Occipital lobe (tissue), 3 donors: ENCODE measurements at places on chromosomes 6 and 20. TPM values are rescaled to one million over a fixed set of nuclear protein-coding genes. Genes with fewer than 3 reads are reported as not detected.

- no peak for DNase-seq
These were observed 165.4 kb downstream of the CD83 start for GRCh38 chr6:14282854-14283505.

The CDH4 gene
- total RNA-seq = 22.3 TPM

DNA sequence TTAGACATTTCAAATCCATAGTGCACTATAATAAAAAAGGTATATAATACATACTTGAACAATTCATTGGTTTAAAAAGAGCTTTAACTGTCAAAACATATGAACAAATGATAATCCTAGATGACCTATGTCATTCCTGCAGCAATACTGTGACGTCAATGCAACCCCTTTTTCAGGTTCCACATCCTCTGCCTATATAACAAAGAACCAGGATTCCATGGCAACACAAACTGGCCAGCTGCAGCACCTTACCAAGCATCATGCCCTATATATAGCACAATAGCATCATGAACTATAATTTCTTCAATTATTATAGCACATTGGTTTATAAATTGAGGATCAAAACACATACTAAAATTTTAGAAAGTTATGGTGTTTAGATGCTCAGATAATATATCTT lies 578 bp upstream of the PTCHD4 start:
- DNase-seq = no peak

The C20orf141 gene
- not detected for total RNA-seq

The SNAP25 gene
- total RNA-seq = 92.5 TPM

DNA sequence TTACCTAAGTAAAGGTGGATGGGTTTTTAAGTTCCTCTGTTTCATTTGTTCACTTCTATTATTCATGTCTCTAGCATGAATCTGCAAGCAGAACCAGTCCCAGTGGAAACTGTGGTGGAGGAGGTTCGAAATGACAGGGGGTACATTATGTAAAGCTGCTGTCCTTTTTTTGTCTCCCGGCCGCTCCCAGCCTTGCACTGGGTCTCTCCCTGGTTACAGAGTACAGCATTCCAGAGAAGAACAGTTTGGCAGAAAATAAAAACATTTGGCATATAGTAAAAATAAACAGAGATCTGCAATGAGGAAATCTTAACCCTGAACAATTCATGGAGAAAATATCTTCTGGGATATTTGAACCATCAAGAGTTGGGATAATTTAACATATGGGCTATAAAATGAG lies 34.6 kb upstream of the TAGAP start:
- DNase-seq = no peak

DNA sequence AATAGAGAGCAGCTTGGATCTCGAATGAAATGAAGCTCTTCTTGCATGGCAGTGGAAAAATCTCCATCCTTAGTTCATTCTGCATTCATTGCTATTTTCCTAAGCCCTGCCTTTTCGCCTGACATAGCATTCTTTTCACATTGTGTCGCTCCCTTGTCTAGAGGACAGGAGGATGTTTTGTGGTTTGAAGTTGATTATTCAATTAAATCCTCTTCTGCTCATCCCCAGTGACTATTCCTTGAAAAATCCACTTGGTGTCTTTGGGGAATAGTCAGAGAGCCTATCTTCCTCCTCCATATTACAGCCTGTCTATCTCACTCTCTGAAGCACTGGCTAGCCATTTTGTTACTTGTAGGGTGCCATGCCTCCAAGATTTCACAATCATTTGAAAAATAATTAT lies 161.2 kb downstream of the KLHL32 start:
- no peak for DNase-seq

- DNase-seq = no peak
These were observed 96.1 kb upstream of the TBX18 start for GRCh38 chr6:84860509-84860908.
